ENCODE measurements at places on chromosomes 7 and 10.

DNA sequence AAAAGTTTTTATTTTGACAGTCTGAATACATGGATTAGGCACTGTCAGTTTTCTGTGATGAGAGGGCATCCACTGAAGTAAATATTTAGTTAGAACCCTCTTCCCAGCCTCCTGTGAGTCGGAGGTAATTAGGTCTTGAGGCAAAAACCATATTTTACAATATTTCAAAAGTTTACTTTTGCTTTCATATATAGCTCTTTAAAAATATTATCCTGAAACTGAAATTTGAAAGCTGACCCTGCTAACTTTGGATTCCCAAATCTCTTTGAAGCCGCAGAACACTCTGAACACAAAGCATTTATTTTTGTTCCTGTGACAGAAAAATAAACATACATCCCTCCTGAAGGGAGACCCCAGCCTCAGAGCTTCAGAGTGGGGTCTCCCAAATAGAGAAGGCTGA lies 317.4 kb downstream of the KIF20B start:
- no peak for DNase-seq

- no peak for DNase-seq
These were observed 350.3 kb upstream of the POT1 start for GRCh38 chr7:125279961-125280360.

- DNase-seq = peak; percentile 1
These were observed 42.0 kb upstream of the PCLO start for GRCh38 chr7:83204715-83205114.

DNA sequence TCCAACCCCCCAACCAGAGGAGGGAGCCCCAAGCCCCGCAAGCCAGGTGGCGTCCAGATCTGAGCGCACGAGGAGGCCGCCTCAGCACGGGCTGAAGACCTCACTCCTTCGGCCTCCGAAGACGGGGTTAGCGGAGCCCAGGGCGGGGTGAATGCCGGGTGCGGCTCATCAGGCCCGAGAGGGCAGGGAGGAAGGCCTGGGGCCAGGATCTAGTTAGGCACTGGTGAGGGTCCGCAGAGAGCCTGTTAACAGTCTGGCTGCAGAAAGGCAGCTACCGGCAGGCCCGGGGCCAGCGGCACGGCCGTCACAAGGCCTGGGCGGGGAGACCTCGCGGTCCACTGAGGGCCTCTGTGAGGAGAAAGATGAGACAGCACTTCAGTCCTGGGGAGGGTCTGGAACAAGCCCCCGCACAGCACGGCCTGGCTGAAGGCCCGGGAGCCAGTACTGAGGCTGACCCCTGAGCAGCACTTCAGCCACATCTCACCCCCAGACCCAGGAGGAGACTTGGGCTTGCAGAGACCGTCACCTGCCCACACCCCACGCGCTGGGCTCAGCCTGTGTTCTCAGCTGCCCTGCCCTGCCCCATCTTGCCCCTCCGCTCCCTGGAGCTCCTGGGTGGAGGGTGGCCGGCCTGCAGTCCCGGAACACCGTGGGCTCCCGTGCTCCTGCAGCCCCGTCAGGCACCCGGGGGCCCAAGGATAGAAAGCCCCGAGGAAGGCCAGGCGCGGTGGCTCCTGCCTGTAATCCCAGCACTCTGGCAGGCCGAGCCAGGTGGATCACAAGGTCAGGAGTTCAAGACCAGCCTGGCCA lies 193.2 kb downstream of the ELFN1 start:
- DNase-seq = no peak

DNA sequence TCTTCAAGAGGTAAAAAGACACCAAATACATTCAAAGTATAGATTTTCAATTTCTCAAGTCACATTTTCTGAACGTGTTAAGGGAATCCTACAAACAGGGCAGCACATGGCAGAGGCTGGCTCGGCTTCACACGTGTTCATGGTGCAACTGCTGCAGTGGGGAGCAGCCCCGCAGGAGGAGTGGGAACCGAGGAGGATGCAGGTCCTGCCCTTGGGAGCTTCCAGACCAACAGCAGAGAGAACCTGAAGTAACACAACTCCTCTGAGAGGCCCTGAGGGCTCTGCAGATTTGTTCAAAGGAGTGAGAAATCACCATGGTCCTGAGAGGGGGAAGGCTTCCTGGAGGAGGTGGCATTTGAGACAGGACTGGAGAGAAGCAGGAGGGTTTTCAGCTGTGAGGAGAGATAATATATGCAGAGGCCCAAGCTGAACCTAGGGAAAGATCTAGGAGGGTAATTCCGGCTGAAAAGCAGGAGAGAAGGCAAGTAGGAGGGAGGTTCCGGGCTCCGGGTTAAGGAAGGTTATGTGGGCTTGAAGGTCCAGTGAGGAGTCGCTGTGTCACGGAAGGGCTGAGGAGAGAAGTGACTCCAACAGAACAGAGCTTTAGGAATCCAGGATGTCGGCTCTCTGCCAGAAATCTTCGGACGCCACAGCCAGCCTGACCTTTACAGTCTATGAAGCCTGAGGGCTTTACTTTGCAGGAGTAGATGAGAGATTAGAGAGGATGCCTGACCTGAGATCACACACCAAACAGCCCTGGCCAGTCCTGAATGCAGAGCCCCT lies 77.5 kb downstream of the GPR26 start:
- DNase-seq = no peak

- peak; percentile 54 for DNase-seq
These were observed 24.1 kb upstream of the SEMA3A start for GRCh38 chr7:84218681-84219080.

DNA sequence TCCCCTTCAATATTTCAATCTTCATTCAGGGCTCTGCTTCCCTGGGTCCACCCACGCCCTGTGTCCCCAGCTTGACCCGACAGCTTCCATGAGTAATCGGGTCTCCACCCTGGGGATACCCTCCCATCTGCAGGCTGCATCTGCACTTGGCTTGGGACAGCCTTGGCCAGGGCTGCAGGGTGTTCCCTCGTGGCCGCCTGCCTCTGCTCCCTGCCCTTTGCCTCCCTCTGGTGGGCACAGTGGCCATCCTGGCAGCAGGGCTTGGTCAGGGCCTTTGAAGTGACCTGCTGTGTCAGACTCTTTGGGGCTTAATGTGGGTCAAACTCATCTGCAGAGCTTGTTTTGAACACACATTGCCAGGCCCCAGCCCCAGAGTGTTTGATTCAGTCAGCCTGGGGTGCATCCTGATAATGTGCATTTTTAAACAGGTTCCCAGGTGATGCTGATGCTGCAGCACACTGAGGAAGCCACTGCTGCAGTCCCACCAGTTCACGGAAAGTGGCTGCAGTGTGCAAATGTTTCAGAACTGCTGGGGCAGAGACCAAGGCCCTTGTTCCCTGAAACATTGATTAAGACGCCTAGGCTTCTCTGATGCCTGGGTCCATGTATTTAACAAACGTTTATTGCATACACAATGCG lies 80.7 kb upstream of the SEC61G start:
- peak; percentile 29 for DNase-seq

DNA sequence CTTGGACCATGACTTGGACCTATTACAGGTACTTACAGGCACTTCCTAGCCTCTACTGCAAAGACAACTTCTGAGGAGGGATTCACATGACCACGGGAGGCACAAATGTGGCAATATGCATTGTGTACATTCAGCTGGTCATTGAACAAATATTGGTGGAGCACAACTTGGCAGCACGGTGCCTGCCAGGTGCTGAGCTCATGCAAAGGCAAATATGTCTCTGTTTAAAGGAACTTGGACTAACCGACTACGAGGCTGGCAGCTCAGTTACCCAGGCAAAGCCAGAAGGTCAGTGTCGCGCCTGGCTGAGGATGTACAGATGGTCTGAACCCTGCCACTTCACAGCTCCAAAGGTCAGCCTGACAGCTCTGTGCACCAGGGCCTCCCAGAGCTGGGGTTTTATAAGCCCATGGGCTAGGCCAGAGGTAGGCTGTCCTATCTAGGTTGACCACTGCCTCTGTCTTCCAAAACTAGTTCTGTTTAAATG lies 6.1 kb downstream of the DENND11 start:
- DNase-seq = no peak

GRCh38 chr10:93313798-93314197 lies 168.3 kb downstream of the MYOF start:
- no peak for DNase-seq

GRCh38 chr7:142626420-142627035 lies 122.7 kb upstream of the PRSS1 start:
- DNase-seq = no peak

- no peak for DNase-seq
These were observed 29.5 kb downstream of the SLC16A9 start for GRCh38 chr10:59680199-59680598.

All from foreskin keratinocyte (primary cell).